Activated T-cell treated with anti-CD3 and anti-CD28 coated beads for 4 hours (primary cell): ENCODE measurements at places on chromosomes 2 and 18.

DNA sequence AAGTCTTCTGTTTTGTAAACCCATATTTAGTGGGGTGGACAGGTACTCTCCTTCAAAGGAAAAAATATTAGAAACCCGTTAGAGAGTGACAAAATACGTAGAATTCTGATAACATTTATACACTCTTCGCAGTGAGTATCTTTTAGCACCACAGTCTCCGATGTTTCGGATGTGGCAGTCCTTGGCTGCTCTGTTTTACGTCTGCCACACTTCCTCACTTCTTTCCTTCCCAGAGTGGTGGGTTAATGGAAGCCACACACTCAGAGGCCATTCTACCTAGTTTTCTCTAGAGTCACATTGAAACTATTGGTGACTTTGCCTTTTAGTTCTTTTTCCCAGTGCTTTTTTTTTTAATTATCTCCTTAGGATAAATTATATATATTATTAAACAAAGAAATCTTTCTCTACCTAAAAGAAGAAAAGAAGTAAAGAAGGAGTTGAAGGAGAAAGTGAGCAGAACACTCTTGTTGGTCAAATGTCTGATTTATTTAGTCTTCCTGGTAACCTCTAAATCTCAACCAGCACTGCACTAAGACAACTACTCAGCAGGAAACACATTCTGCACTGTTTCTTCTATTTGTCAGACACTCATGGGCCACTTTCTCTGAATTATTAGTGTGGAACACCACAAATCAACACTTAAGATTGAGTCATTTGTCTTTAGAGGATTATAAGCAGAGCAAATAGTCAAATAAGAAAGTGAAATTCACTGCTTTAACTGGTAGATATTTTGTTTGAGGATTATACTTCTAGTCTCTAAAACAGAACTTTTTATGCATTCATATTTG lies 451.3 kb upstream of the TMEFF2 start:
- no peak for DNase-seq

GRCh38 chr18:56188529-56189275 lies 449.7 kb downstream of the TXNL1 start:
- DNase-seq, result no peak

- DNase-seq, result no peak
Observed at GRCh38 chr2:236672606-236673005, 103.0 kb downstream of the ACKR3 start.

GRCh38 chr2:16745466-16745865 lies 79.8 kb upstream of the CYRIA start:
- no peak for DNase-seq
